Bone marrow (tissue), 2 donors: ENCODE measurements at places on chromosomes 2 and 18.
A peak's percentile ranks its signal among the peaks of the same experiment; 100 is the strongest.

DNA sequence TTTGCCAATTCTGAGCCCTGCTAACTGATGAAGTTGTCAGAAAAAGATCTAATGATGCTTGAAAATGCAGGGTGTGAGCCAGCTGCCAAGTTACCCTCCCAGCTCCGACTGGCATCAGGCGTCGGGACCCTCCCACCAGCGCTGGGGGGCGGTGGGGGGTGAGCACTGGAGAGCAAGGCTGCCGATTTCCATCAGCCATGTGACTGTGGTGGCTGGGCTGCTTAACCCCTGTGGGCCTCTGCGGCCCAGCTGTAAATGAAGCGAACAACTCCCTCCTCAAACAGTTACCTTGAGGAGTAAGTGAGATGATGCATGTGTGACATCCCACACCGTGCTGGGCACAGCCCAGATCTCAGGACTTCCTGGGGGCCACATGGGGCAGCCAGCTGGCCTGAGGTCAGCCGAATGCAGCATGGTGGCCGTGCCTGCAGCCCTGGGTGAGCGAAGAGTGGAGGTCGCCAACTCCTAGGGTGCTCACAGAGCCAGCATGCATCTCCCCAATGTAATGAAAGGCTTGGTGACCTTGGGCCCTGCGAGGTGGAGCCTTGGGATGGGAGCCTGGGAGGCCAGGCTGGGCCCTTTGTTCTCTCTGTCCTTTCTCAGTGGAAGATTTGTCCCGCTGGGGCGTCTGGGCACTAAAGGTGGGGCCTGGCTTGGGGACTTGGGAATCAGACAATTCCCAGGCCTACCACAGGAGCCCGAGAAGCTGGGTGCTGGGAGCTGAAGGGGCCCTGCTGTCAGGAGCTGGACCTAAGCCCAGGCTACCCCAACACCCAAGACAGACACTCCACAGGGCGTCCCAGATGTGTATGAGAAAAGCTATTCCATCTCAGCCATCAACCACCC is 25.1 kb downstream of the CIB4 start:
- no peak for DNase-seq

GRCh38 chr2:233844836-233845235 is 9.5 kb downstream of the HJURP start:
- no peak for DNase-seq

- DNase-seq = no peak
Measured at GRCh38 chr2:102253140-102253752, 58.1 kb upstream of the IL1RL1 start.

DNA sequence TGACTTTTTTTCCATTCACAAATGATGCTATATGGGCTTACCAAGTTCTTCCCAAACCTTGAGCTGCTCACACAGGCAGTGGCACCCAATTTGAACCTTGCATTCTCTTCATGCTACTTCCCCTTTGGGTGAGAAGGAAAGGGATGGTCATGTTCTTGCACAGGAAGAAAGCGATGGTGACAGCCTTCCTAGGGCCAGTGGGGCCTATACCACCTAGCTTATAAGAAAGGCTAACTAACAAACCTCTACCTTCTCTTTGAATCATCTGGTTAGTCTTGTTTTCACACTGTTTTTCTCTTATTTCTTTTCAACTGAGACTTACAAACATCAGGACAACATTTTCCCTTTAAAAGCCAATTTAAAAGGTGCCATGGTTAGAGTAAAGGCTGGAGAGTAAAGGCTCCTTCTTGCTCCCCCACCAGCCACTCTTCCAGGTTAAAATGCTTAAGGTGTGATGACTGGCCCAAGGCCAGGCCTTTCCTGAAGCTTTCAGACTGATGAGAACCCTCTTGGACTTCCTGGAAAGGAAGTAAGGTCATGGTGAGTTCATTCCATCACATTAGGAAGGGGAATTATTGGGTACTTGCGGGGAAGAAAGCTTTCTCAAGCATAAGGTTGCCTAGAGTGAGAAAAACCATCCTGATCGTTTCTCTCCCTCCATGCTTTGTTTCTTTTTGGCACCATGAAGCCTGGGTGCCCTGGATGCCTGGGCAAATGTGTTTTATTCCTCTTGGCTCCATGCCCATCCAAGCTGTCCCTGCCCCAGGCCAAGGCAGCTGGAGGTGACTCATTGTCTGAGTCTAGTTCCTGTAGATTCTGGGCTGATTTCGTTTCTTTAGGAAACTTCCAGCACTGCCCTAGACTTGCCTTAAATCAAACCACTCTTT is 41.4 kb upstream of the ITGB6 start:
- no peak for DNase-seq

DNA sequence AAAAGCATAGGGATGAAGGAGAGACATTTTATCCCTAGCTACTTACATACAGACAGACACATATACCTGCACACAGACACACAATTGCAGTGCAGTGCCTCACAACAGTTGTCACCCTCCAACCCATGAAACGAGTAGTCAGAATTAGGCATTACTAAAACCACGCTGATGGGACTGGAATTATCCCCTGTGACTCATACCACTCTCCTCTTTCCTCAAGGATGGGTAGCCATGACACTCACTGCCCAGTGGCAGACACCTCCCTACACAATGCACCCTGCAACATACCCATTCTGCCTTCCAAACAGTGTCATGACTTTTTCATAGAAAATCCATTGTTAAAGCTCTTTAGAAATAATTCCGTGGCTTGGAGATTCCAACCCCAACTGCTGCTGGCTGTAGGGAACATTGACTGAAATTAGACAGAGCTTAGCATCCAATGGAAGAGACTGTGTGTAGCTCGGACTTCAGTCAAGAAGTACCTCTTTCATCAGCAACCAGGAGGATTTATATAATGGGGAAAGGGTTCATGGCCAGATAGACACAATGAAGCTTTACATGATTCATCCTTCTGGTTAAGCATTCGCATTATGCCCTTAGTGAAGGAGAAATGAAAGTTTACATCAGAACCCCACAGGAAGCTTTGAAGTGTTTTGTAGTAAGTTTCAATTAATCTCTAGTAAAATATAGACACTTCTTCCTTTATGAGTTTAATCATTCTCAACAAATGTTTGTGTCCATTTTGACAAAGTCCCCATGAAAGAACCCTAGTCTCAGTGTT is 155.2 kb downstream of the FBXO15 start:
- DNase-seq = no peak

GRCh38 chr2:240742602-240743095 is 51.0 kb downstream of the AQP12A start:
- DNase-seq = no peak

- DNase-seq = no peak
Measured at GRCh38 chr2:41924709-41925408, 123.0 kb upstream of the PKDCC start.

DNA sequence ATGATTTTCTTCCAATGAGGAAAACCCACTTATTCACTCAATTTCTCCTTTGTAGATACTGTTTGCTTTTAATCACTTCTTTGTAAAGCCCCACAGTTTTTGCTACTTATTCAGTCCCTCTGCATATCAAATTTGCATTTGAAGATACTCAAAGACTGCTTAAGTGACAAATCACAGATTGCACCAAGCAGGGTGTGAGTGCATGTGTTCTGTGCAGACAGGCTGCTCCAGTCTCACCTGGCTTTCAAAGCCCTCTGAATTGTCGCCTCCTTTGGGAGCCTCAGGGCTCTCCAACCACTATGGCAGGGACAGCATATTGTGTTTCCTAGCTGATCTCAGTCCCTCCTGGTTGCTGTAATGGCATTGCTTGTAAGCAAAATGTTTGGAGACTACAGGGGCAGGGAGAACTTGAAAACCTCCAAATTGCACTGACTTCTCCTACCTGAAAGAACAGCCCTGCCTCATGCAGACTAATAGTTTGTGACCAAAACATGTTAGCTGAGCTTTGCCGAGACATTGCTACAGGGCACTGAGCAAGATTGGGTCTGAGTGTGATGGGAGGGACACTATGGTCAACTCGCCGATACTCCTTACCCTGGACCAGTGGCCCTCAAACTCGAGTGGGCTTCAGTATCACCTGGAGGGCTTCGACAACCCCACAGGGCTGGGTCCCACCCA is 96.8 kb downstream of the POLE4 start:
- DNase-seq = no peak

DNA sequence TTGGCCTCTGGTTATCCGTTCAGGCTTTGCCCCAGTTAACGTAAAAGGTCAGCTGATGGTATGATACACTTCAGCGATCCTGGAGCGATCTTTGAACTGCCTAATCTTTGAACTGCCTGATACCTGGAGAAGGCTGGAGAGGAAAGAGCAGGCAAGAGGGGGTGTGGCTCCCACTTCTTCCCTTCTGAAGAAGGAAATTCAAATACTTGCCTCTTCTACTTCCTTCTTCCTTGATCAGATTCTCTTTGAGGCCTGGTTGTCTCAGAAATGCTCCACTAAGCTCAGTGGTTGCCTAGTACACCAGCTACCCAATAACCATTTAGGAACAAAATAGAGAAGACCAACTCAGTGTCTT is 619 bp downstream of the GALM start:
- no peak for DNase-seq

DNA sequence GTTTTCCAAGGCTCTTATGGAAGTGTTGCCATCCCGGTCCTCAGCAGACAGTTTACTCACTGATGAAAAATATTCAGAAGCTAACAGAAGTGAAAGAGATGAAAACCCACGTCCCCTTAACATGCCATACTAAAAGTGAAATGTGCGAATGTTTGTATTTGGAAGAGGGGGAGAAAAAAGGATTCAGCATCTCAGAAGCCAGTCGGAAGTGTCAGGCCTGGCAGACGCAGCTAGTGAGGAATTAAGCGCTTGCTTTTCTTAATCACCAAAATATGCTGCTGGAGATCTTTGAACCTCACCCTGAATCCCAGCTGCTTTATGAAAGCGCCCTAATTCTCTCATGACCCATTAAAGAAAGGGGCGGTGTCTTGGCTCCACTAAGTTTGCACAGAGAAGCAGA is 653.7 kb downstream of the DCDC2C start:
- no peak for DNase-seq

- DNase-seq = no peak
Measured at GRCh38 chr2:109129921-109130722, 1.1 kb downstream of the SH3RF3 start.

DNA sequence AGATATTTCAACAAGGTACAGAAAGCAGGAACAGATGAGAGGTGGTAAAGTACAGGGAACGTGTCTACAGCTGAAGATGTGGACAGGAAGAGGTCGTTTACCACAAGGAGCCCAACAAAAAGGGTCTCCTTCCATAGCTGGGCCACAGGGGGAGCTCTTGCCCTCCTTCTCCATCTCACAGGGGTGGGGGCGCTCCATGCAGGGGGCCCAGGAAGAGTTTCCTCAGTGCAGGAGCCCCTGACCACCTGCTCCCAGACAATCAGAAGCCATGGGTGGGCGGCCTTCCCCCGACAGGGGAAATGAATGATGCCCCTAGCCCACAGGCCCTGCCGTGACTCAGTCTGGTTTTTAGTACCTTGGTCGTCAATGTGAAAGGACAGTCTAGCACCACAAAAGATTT is 163.6 kb upstream of the ZNF516 start:
- DNase-seq = peak; percentile 16

DNA sequence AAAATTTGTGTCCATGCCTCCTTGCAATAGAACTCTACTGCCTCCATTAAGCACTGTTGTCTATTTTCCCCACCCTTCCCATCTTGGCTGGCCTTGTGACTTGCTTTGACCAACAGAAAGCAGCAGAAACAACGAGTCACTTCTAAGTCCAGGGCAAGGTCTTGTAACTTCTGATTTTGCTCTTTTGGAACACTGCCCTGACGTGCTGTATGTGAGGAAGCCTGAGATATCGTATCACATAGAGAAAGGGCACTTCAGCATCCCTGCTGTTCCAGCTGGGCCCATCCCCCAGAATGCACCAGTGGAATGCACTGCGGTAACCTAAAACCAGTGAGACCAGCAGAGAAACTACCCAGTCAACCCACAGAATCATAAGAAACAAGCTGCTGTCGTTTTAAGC is 28.1 kb downstream of the NCKAP1 start:
- no peak for DNase-seq

DNA sequence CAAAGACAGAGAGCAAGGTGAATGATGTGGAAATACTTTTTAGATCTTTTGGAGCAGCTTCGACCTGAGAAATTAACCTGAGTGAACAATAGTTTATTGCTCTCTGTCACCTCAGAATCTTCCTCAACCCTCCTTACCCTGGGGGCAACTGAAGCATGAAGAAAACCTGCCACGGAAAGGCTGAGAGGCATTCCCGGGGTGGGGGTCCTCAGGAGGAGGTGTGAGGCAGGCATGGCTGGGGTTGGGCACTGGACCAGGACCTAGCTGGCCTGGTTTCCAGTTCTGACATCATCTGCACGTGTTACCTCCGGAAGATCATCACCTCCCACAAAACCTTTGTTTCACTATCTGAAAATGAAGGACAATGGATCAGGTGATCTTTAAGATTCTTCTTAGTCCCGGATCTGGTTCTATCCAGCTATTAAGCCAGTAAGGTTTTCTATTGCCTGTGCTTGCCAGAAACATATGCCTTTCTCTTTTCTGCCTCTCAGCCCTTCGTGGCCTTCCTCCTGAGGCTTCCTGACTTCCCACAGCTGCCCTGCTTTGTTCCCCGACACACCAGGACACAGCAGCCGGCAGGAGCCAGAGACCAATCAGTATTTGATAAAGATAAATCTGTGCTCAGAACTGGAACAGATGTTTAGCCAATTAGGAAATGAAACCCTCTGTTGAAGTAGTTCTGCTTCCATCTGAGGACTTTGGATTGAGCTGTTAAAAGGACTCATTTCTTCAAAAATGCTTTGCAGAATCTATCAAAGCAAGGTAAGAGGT is 232.5 kb downstream of the TDRD15 start:
- no peak for DNase-seq

DNA sequence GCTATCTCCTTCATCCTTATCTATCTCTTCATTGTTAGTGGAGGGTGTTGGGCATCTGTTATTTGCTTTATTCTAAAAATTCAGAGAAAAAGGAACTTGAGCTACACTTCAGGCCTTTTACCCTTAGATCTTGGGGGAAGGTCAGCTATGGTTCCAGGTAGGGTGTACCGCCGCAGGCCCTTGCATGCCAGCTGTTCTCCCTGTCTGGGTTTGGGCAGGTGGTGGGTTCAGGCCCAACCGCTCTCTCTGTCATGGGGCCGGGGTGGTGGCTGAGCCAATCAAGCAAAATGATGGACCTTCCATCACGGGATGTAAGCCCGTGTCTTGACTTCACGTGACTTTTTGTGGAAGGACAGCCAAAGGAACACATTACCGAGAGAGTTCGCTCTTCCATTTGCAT is 231.1 kb downstream of the LDLRAD4 start:
- DNase-seq = no peak

GRCh38 chr2:134792186-134792585 is 46.2 kb upstream of the ACMSD start:
- DNase-seq = no peak

GRCh38 chr2:85796341-85797262 is 42.8 kb downstream of the ATOH8 start:
- DNase-seq = no peak

GRCh38 chr2:215554689-215555498 is 119.0 kb upstream of the FN1 start:
- no peak for DNase-seq
